Lower leg skin (tissue), 4 donors: ENCODE measurements at places on chromosomes 6 and 20.

GRCh38 chr6:150925976-150926375 lies 60.5 kb downstream of the MTHFD1L start:
- DNase-seq: no peak

DNA sequence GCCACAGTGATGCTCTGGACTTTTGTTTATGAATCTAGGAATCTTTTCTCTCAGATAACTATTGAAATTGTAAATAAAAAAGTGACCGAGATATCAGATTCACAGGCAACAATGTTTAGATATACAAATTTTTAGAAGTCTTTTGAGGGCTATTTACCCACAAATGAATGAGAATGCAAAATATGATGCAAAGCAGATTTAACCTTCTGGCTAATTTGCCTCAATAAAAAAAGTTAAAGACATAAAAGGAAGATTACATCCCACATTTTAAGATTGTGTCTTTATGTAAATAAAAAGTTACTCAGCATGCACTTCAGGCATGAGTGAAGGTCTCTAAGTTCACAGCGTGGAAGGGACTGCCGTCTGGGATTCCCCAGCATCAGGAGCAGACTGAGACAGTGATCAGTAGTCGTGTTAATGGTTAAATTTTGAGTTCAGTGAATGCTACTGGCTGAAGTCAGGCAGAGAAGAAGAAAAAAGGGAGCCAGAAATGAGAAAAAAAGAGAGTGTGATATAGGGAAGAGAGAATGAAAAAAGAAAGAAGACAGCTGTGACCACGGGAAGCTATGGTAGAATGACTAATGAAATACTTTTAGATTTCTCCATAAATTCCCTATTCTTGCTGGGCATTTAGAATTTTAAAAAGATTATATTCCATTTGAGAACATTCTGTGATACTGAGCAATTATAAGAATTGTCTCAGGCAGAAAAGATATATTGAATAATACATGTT lies 93.6 kb downstream of the MYB start:
- no peak for DNase-seq

DNA sequence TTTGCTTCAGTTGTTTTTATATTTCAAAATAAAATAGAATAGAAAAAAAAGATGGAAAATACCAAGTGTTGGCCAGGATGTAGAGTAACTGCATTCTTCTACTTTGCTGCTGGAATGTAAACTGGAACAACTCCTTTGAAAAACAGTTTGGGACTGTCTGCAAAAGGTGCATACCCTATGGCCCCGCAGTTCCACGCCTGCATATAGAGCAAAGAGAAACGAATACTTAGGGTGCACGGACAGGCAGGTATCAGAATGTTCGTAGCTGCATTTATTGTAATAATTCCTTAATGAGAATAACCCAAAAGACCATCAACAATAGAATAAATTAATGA lies 603 bp upstream of the RAB23 start:
- DNase-seq: no peak

GRCh38 chr20:58965270-58966064 lies 15.6 kb upstream of the NELFCD start:
- no peak for DNase-seq

DNA sequence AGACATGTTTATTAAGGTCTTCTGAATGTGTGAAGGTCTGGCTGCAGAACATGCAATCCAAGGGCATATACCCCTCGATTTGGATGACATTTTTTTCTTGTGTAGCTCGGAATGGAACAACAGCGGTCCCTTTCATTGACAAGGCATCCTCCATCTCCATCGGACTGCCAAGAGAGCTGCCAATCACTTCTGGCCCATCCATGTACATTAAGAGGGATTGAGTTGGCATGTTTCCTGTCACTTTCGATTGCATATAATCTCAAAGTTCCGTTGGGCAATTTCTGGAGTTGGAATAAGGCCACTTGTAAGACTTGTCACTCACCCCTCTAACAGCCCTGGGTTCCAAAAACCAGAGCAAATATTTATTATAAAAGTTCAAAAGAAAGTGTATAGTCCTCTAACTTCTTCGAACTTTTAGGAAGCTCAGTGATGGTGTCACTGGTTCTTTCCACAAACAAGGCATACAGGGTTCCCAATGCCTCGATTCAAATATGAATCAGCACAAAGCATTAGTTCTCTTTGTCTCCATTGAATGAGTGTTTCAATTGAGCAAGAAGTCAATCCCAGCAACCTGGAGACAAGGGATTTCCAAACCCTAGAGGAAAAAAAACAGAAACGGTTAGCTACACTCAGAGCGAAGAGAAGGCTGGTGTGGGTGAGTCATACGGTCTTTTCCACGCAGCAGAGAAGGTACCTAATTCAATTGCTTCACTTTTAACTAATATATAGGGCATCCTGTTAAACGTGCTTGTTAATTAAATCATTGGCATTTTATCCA lies 10.9 kb downstream of the ZNF217 start:
- peak; percentile 85 for DNase-seq

GRCh38 chr6:135465903-135466302 lies 31.6 kb downstream of the AHI1 start:
- no peak for DNase-seq

GRCh38 chr6:170047823-170048222 lies 243.1 kb downstream of the DLL1 start:
- no peak for DNase-seq

DNA sequence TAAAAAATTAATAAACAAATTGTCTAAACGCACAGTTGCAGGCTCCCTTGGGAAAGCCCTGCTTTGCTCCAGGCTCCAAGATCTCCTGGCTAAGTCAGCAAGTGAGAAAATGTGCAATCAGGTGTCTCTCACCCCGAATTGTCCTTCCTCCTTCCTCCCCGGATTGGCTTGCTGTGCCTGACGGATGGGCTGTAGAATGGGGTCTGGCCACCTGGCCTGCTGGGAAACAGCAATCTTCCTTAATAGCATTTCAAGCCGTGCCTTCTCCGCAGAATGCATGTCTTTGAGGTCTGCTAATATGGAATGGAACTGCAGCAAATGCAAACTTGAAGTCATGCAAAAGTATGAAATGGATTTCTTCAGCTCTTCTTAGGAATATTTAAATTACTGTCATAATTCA lies 43.7 kb upstream of the CDKAL1 start:
- no peak for DNase-seq

DNA sequence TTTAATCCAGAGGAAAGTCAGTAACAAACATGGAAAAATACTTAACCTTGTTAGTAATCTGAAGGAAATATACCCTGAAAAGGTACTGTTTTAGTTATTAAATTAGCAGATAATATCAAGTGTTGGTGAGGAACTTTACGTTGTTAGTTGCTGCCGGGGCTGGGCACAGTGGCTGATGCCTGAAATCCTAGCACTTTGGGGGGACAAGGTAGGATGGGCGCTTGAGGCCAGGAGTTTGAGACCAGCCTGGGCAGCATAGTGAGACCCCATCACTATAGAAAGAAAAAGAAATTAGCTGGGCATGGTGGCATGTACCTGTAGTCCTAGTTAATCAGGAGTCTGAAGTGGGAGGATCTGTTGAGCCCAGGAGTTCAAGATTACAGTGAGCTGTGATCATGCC lies 72.7 kb upstream of the DYNLRB1 start:
- DNase-seq: no peak

DNA sequence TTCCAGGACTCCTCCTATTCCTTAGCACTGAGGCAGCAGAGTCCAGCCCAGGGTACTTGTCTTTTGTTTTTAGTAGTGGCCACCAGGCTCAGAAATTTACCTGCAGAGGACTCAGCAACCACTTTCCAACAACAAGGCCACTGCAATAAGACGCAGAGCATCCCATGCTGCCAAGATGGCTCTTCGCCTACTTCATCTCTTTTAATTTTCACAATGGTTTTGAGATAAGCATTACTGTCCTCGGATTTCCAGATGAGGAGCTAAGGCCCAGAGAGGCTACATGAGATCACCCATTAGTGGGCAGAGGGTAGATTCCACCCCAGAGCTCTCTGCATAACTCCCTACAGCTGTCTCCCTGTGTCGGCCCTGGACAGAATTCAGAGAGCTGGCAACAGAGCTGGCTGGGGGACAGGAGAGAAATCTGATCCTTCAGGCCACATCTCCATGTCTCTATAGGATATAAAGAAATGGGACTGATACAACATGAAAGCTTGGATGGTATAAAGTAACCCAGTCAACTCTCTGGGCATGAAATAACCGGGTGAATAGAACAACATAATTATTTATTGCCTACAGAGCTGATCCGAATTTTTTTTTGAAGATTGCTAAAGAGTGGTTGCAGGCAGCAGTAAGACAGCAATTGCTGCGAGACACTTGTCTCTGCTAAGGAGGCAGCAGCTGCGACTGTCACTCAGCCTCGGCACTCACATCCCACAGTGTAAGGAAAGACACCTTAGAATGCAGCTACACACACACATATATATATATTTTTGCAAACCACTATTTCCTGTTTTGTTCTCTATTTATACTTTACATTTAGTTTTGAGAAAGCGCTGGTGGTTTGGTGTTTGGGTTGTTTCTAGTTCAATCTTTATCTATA lies 37.2 kb downstream of the SCML4 start:
- no peak for DNase-seq

- no peak for DNase-seq
Observed at GRCh38 chr20:1863296-1863695, 31.9 kb upstream of the SIRPA start.

GRCh38 chr6:167100241-167100674 lies 22.6 kb upstream of the CCR6 start:
- DNase-seq: no peak

DNA sequence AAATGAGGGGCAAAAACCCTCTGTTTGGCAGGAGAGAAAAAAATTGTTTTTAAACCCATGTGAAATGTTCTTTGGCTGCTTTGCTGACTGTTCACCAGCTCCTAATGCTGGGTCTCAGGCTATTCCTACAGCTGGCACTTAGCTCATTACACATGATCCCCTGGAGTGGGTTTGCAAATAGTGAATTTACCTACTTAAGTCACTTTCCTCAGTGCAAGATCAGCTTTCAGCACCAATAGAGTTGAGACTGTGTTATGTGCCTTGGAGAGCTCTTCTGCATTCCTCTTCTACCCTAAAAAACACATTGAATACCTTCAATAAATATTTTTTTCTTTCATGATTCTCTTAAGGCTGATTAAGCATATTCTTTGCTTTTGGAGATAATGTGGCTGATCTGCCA lies 58.4 kb upstream of the PRDM1 start:
- DNase-seq: no peak

- no peak for DNase-seq
Observed at GRCh38 chr20:14700639-14700960, 363.2 kb upstream of the FLRT3 start.

DNA sequence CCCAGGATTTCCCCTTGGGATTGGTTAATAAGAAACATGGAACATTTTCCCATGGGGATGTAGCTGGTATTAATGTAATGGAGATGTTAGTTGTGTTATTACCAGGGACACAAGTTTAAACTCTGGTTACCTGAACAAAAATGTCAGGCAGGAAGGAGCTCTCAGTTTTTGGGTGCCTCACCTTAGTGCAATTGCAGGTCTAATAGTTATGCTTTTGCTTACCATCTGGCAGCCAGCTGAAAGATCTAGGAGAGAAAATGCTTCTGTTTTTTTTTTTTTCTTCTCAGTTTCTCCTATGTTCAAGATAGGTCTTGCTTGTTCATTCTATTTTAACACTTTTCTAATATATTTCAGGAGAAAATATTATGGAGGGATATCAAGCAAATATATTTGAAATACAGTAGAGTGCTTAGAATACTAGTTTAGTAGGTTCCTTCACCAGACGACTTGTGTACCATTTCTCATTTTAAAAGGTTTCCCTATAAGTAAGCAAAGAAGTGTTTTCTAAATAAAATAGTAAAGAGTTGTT lies 4.2 kb upstream of the UBE2J1 start:
- no peak for DNase-seq

GRCh38 chr20:17709361-17710293 lies 9.9 kb downstream of the BANF2 start:
- no peak for DNase-seq

DNA sequence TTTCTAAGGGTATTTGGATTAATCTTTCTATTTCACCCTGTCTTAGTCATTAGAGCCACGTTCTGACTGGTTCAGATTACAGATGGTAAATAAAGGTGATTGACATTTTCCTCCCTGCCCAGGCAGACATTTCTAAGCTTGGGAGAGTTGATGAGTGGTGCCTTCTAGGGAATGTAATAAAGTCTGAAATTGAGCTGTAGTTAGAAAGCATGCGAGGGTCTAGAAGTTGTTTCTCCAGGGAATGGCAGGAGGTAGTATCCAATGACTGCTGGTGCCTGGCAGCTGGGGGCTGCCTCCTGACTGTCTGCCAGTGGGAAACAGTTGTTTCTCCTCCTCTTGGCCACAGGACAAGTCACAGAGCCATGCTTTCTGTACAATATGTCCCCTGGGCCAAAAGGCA lies 14.6 kb downstream of the EDN3 start:
- no peak for DNase-seq

GRCh38 chr6:119078376-119079282 lies at the start of gene FAM184A:
Gene FAM184A (minus strand): TSS chr6:119078664. CDS start chr6:119078299, 365 bp downstream.
- DNase-seq: no peak

DNA sequence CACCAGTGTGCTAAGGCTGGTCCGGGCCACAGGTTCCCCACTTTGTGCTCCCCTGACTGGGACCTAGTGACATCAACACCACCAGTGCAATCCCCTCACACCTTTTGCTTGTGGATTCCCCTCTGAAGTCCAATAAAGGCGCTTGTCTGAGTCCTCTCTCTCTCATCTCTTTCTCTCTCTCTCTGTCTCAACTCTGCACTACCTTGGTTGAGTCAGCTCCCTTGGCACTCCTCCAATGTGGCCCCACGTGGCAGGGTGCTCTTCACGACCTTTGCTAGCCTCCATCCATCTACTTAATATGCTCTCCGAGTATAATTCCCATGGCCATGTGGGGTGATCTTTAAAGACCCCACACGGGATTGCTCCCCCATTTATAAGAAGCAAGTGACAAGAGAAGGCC lies 385.0 kb downstream of the CD83 start:
- DNase-seq: peak; percentile 63

DNA sequence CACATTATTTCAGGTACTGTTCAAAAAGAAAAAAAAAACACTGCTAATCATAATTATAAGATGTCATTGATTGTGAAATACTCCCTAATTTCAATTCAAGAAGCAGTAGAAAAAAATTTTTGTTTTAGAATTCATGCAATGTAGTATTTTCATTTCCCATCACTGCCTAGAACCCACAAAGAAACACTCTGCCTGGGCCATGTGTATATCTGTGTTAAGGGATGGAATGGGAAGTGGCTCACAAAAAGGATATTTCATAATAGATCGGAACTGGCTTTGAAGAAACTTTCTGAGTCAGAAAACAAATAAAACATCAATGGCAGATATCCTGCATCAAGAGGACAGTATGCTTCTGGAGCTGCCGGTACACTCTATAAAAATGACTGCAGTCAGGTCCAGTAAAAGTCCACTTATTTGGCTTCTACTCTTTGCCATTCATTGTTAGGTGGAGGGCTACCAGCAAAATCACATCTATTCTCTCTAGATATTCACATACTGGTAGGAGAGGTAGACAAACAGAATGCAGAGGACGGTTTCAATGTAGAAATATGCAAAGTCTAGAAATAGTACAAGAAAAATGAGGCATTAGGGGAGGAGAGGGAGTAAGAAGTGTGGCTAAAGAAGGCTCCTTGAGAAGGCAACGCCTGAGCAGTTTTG lies 135.0 kb upstream of the TNFAIP3 start:
- no peak for DNase-seq
